Epithelial cell of esophagus (primary cell): ENCODE measurements at places on chromosomes 4 and X.

GRCh38 chr4:75142850-75143249 lies 209.9 kb downstream of the PARM1 start:
- no peak for DNase-seq

DNA sequence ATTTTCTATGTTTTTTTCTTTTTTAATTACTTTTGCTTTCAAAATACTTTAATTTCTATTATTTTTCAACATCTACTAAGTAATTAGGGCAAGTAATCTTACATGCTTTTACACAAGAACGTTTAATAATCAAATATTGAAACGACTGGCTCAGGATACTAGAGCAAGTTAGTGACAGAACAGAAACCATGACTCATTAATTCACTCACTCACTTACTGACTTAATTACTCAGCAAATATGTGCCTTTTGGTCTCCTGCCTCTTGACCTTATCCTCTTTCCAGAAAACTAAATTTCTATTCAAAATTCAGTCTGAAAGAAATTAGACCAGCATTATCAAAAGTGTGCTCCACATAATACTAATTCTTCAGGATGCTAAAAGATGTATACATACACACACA lies 314.9 kb upstream of the TEX13C start:
- DNase-seq, result peak; percentile 30

DNA sequence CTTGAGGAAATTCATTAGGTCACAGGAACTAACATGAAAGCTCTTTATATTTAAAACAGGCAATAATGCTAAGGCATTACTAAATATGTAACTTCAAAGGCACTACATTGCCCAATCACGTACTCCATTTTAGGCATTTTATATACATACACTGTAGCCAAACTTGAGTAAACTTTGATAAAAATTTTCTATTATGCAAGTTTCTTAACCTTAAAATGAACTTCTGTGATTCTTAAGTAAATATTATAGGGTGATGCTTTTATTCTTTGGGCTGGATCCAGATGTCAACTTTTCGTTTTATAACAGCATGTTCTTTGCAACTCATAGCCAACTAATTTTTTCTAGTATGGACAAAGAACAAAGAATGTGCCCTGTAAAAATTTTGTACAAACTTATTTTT lies 28.3 kb upstream of the MAP9 start:
- DNase-seq, result no peak

GRCh38 chrX:110012818-110013485 lies 10.0 kb downstream of the TMEM164 start:
- peak; percentile 46 for DNase-seq

DNA sequence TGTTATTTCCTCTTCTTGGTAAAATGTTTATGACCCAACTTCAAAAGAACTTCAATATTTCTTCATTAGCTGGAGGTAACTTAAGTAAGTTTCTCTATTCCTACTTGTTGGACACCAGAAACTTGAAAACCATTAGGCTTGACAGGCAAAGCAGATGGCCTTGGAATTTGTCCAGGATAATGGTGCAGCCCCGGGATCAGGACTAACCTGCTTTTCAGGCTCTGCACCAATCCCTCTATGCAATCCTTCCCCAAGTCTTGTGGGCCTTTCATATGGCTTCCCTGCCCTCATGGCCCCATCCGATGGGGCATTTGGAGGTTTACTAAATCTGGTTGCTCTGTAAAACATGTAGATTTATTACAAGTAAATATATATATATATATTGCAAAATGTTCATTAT lies 68.5 kb downstream of the SPINK2 start:
- DNase-seq, result peak; percentile 90

GRCh38 chr4:101306764-101307615 lies 40.3 kb downstream of the PPP3CA start:
- DNase-seq, result no peak

- no peak for DNase-seq
These were observed at the start of gene BGN for GRCh38 chrX:153494541-153495361. BGN (plus strand) TSS chrX:153494980; CDS start chrX:153504632, 9,652 bp downstream.

- DNase-seq, result no peak
These were observed 4.0 kb downstream of the TXK start for GRCh38 chr4:48130100-48130499.

DNA sequence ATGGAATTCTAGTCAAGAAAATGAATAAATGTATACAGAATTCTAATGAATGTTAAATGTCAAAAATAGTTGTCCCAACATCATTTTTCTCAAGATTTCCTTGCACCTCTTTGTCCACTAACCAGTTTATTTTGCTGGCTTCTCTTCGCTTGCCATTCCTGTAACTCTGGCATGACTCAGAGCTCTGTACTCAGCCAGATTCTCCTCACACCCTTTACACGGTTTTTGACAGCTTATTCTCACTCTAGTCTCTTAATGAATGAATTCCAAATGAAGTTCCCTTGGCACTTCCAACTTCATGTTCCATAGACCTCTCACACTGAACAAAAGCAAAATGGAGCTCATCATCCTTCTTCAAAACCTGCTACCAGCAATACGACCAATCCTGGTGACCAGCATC lies 419.3 kb upstream of the SLIT2 start:
- peak; percentile 41 for DNase-seq

DNA sequence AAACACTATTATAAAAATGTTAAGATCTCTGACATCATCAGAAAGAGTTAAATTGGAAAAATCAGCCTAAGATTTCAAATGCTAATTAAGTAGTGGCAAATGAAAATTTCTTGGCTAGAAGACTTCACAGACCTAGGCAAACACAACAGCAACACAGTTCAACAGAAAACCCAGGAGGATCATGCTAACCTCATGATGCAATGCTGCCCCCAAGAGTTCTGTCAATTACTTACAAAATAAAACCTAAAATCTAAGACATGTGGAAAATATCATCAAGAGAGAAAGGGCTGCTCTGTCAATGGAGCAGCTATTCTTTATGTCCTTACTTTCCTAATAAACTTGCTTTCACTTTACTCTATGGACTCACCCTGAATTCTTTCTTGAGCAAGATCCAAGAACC lies 21.0 kb downstream of the S100G start:
- peak; percentile 46 for DNase-seq

- peak; percentile 8 for DNase-seq
These were observed 46.7 kb downstream of the CXorf49B start for GRCh38 chrX:71809886-71810285.

DNA sequence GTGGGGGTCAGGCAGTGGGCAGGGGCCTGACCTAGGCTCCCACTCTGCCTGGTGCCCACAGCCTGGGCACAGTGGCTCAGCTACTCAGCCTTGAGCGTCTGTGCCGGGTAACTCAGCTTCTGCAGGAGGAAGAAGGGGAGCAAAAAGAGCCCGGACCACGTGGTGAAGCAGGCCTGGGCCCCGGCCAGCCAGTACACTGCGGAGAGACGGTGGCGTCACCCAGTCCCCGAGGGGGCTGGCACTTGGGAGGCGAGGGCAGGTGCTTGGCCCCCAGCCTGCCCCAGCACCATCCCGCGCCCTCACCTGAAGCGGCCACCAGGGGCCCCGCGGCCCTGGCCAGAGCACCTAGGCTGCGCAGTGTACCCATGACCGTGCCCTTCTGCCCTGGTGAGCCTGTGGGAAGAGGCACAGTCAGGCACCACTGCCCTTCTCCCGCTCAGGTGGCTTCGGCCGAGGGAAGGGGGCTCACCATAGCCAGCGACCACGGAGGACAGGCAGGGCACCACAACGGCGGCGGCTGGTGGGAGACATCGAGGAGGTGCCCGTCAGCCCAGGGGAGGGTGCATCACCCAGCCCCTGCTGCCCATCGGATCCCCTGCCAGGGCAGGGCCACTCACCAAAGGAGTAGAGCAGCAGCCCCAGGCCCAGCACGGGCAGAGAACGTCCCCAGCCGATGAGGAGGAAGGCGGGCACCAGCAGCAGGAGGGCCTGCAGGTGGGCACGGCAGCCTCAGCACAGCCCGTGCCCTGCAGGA lies 32.3 kb downstream of the NOP14 start:
- no peak for DNase-seq

GRCh38 chrX:105114554-105115130 lies 105.9 kb downstream of the TEX13A start:
- peak; percentile 30 for DNase-seq

DNA sequence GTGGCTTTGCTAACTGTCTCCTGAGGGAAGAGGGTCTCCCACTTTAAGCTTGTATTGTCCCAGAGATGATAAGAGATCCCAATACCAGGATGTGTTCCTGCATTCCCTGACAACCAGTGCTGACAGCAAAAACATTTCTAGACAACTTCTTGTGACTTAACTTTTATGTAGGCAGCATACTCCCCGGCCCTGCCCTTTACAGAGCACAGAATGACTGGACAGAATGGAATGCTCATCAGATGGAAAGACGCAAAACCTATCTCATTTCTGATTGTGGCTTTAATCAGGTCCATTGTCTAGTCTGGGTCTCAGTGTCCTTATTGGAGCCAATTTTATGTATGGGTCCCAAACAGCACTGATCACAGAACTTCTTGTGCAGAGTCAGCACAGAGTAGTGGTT lies 18.2 kb upstream of the PLAC1 start:
- DNase-seq, result peak; percentile 65

DNA sequence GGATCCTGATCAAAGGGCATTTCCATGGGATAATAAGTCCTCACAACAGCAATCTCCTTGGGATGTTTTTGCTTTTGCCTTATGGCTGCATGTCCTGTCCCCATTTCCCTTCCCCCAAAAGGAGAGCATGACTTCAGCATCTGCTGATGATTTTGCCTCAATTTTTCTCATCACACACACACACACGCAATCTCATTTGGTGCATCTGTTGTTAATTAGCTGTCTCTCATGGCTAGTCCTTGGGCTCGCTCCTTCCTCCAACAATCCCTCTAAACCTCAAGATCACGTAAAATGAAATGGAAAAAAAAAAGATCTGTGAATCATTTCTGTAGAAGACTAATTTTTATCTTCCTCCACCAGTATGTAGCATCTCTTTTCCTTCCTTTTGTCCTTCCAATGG lies 153.6 kb downstream of the RBMX2 start:
- DNase-seq, result no peak

- DNase-seq, result peak; percentile 99
These were observed 36.3 kb downstream of the MGARP start for GRCh38 chr4:139243448-139244365.

GRCh38 chr4:144574509-144574908 lies 71.4 kb upstream of the HHIP start:
- no peak for DNase-seq

GRCh38 chrX:149937871-149938426 lies 342 bp downstream of the EOLA2 start:
- DNase-seq, result no peak

DNA sequence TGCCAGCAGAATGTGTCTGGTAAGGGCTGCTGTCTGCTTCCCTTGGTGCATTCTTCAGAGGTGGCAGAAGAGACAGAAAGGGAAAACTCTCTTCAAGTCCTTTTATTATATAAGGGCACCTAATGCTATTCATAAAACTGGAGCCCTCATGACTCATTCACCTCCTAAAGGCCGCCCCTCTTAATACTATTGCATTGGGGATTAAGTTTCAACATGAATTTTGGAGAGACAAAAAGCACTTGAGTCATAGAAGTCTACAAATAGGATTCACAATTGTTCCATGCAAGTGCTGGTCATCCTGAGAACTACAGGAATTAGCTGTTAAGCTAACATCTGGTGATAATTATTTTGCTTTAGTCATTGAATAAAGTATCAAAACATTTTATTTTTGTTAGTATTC lies 349.5 kb downstream of the HS3ST1 start:
- peak; percentile 61 for DNase-seq

DNA sequence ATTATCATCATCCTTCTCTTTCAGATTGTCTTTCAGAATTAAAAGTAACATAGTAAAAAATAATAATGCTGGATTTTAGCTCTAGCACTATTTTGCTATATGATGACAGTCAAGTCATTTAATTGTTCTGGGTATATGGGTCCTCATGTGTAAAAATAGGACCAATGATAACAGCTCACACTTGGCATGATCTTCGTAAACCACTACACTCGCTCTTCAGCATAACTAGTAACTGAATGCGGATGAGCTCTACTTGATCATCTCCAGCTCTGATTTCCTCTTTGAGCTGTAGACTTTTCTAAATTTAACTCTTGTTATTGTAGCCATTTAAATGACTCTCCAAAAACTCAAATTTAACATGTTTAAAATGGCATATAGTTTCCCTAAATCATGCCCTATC lies 831.8 kb upstream of the HS3ST1 start:
- no peak for DNase-seq

DNA sequence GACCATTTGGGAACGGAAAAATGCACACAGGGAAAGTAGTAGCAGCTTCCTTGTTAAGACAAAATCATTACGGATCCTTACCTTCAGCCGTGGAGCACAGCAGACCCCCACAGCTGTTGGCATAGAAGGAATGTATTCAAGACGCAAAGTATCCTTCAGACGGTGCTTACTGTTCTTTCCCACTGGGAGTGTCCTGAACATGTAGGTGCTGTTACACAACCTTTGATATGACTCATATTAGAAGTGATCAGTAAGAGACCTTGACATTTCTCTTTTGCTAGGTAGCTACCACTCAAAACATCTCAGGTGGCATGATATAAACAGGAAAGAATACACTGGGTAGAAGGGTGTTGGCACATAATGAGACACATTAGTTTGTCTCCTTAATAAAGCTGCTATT lies 154.0 kb upstream of the FMR1 start:
- peak; percentile 0 for DNase-seq

DNA sequence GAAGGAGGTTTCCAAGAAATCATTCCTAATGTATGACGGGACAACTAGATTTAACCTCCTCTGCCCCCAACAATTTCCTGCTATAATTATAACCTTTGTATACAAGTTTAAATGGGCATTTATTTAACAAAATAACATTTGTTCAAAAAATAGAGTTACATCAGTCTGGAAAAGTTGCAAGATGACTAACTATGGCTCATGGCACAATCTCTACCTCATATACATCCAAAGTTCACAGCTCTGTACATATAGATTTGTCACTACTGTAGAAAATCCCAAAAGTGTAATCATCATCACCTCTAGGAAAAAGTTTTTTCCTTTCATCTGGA lies 3.8 kb upstream of the RPS6KA3 start:
- DNase-seq, result peak; percentile 63
